ENCODE measurements at places on chromosomes 12 and 14. TPM values are rescaled to one million over a fixed set of nuclear protein-coding genes. Genes with fewer than 3 reads are reported as not detected.
A peak's percentile ranks its signal among the peaks of the same experiment; 100 is the strongest.

DNA sequence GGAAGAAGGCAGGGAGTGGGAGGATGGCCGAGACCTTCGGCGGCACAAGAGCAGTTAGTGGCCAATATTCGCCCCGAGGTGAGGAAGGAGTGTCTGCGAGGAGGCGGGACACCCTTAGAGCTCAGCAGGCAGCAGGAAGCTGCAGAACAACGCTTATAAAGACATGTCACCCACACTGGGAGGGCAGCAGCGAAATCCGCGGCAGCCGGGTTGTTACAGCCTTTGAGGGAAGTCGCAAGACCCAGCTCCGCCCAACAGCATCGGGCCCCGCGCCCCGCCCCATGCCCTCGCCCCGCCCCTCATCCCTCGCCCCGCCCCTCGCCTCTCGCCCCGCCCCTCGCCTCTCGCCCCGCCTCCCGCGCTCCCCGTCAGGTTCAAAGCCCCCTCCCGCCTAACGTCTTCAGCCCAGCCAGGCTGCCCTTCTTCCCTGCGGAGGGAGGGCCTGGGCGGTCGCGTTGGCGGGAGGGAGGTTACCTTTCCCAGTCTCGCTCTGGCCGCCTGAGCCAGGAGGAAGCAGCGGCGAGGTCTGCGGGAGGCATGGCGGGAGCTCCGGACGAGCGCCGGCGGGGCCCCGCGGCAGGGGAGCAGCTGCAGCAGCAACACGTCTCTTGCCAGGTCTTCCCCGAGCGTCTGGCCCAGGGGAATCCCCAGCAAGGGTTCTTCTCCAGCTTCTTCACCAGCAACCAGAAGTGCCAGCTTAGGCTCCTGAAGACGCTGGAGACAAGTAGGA lies at the start of gene ATP23:
TSS of gene ATP23 (plus strand) at position 403 of the 730 bp plus-strand sequence. CDS start at position 538, 135 bp downstream.
- H3K4me1 ChIP-seq, result no peaks in the 10 kb centered on the region
- no peak within 1 kb of the TSS for H3K27ac ChIP-seq
- H3K36me3 ChIP-seq, result no peaks in the 10 kb centered on the region
- peaks cover 17% of the 10 kb centered on the region for H3K27me3 ChIP-seq

GRCh38 chr14:104294983-104295680 lies 156.7 kb downstream of the KIF26A start:
- H3K36me3 ChIP-seq, result no peaks in the 10 kb centered on the region
- peak; percentile 47 for DNase-seq
- no peak overlapping the region for H3K4me3 ChIP-seq
- no peaks in the 10 kb centered on the region for H3K27me3 ChIP-seq

TRHDE gene
- total RNA-seq, result 0.20 TPM

SRRM4 gene
- 0.76 TPM for total RNA-seq

DNA sequence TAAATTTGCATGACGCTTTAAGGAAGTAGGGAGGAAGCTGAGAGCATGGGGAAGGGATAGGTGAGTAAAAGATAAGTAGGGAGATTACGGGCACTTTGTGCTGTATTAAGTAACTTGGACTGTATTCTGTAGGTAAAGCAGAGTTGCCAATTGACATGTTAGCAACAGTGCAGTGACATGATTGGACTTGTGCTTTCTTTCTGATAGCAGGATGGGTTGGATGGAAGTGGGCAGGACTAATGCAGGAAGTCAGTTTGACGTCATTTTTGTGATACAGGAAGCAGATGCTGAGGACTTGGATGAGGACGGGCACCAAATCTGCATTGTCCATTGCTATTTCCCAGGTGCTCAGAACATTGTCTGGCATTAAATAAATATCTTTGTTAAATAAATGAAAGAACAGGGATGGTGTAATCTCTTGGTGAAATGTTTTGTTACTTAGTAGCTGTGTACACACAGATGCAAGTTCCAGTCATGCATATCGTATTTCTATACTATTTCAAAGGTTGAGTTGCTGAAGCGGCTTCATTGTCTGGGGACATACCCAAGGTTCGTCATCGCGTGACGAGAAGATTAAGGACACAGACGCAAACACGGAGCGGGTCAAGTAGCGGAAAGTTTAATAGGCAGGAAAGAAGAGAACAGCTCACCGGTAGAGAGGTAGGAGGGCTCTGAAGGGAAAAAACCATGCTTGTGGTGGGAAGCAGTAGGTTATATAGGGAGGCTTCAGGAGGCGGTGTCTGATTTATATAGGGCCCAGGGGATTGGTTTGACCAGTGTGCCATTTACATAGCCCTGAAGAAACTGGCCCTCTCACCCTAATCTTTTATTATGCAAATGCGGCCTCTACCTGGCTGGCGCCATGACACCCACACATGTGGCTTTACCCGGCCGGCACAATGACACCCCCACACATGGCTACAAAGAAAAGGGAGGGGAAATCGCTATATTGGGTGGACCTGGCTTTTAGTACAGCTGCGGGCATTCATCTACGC lies 30.7 kb downstream of the GUCY2C start:
- H3K36me3 ChIP-seq, result no peaks in the 10 kb centered on the region
- no peaks in the 10 kb centered on the region for H3K27me3 ChIP-seq
- DNase-seq, result peak; percentile 69
- H3K27ac ChIP-seq, result no peak overlapping the region
- H3K4me3 ChIP-seq, result no peak overlapping the region
- no peaks in the 10 kb centered on the region for H3K4me1 ChIP-seq

WNT5B gene
- 5.7 TPM for total RNA-seq

DNA sequence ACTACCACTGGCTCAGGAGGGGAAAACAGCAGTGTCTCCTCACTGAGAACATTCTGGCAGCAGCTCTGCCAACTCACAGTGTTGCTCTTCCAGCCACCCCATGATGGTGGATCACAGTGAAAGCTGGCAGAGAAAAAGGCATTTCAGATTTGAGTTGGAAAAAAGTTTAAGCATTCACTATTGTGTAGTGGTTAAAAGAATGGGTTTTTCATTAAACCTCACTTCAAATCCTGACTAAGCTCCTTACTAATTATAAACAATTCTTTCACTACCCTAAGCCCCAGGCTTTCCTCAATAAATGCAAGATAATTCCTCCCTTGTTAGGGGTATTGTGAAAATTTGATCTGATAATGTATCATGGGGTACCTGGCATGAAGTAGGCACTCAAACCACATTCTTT lies 518.1 kb downstream of the SNAPC1 start:
- H3K27me3 ChIP-seq, result no peaks in the 10 kb centered on the region
- DNase-seq, result no peak
- H3K36me3 ChIP-seq, result no peaks in the 10 kb centered on the region

DNA sequence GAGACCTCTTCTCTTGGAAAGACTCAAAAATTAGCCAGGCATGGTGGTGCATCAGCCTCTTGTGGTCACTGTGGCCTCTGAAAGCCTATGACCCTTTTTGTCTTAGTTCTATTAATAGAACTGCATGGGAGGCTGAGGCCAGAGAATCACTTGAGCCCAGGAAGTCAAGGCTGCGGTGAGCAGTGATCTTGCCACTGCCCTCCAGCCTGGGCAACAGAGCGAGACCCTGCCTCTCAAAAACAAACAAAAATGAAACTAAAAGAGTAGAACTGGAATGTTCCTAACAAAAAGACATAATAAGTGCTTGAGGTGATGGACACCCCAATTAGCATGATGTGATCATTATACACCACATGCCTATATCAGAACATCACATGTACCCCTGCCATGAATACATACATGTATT lies 197.0 kb upstream of the EEA1 start:
- H3K27me3 ChIP-seq, result no peaks in the 10 kb centered on the region
- H3K27ac ChIP-seq, result no peak overlapping the region
- peaks cover 5% of the 10 kb centered on the region for H3K4me1 ChIP-seq
- DNase-seq, result no peak

KRT71 gene
- total RNA-seq, result not detected

DNA sequence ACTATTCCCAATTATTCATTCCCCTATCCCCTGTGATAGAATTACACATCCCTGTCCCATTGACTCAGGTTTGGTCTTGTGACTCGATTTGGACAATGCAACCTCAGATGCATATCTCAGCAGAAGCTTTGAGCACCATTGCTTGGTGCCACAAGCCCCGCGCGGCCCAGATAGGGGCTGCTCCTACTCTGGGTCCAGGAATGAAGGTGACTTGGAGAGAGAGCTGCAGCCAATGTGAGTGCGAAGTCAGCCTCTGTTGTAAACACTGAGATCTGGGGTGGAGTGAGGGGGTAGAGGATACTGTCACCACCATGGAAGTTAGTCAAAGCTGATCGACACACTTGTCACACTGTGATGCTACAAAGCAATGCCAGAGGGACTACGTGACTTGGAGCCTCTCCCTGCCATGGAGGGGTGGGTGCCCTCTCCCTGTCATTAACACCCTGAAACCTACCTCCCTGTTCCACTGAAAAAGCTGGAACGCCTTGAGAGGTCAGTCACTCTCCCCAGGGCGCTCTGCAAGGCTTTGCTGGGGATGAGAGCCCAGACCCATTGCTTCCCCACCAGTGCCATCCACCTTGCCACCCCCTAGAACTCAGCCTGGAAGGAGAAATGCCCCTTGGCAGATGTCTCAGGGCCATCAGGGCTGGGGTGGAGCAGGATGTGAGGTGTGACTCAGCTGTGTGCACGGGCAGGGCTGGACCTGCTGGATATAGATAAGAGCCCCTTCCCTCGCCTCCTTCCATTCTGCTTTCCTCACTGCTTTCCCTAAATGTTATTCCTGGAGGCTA lies 6.6 kb upstream of the PLEK2 start:
- no peaks in the 10 kb centered on the region for H3K36me3 ChIP-seq
- H3K4me3 ChIP-seq, result no peak overlapping the region
- no peak overlapping the region for H3K27ac ChIP-seq
- H3K27me3 ChIP-seq, result no peaks in the 10 kb centered on the region
- DNase-seq, result no peak

SLC6A15 gene
- 4.9 TPM for total RNA-seq

SLC16A7 gene
- 2.2 TPM for total RNA-seq

DNA sequence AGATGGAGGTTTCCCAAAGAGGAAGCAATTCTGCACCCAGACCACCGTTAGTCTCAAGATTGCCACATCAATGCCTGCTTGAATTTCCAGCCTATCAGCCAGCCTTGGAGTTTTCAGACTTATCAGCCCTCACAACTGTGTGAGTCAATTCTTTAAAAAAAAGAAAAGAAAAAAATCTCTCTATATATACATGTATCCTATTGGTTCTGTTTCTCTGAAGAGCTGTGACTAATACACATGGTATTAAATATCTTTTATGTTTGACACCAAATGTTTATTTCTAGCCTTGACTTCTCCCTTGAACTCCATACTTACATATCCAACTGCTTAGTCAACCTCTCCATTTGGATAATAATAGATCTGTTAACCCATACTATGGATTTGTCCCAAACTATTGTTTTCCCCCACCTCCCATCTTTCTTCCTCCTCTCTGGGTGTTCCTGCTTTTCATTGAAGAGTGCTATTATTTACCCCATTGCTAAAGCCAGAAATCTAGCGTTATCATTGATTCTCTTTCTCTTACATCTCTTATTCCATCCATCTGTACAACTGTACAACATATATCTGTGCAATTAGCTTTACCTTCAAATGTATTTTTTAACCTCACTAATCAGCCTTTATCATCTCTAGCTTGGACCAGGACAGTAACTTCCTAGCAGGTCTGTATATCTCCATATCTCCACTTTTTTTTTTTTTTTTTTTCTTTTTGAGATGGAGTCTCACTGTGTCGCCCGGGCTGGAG lies 22.7 kb upstream of the EID3 start:
- no peak for DNase-seq
- no peaks in the 10 kb centered on the region for H3K27me3 ChIP-seq
- no peak overlapping the region for H3K4me3 ChIP-seq
- H3K36me3 ChIP-seq, result no peaks in the 10 kb centered on the region
- H3K4me1 ChIP-seq, result no peaks in the 10 kb centered on the region

TEX52 gene
- not detected for total RNA-seq

GRCh38 chr12:31991146-31991545 lies 31.9 kb downstream of the RESF1 start:
- no peaks in the 10 kb centered on the region for H3K27me3 ChIP-seq
- H3K4me3 ChIP-seq, result no peak overlapping the region
- no peak for DNase-seq
- no peaks in the 10 kb centered on the region for H3K4me1 ChIP-seq
- H3K36me3 ChIP-seq, result peaks cover 91% of the 10 kb centered on the region

DNA sequence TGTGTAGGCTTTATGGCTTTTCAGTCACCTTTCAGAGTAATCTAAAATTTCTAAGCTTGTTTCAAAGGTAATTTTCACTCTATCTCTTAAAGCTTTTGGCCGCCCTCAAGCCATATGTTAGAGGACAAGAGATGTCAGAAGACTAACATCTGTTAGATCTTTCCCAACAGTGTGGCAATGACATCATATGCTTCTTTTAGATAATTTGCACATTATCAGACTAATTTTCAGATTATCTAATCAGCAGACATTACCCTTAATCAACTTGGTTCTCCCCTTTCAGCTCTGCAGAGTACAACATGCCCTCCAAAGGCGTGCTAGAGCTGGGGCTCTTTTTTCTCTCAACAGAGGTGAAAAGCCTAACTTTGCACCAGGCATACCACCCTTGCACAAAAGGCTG lies 207.1 kb downstream of the DPF3 start:
- H3K27ac ChIP-seq, result no peak overlapping the region
- H3K36me3 ChIP-seq, result no peaks in the 10 kb centered on the region
- H3K4me3 ChIP-seq, result no peak overlapping the region

SCNN1A gene
- total RNA-seq, result 87.7 TPM

NPFF gene
- not detected for total RNA-seq

GRCh38 chr14:96098309-96098998 lies 59.3 kb downstream of the C14orf132 start:
- H3K4me1 ChIP-seq, result no peaks in the 10 kb centered on the region
- no peaks in the 10 kb centered on the region for H3K36me3 ChIP-seq
- peak; percentile 91 for DNase-seq
- H3K4me3 ChIP-seq, result no peak overlapping the region

DNA sequence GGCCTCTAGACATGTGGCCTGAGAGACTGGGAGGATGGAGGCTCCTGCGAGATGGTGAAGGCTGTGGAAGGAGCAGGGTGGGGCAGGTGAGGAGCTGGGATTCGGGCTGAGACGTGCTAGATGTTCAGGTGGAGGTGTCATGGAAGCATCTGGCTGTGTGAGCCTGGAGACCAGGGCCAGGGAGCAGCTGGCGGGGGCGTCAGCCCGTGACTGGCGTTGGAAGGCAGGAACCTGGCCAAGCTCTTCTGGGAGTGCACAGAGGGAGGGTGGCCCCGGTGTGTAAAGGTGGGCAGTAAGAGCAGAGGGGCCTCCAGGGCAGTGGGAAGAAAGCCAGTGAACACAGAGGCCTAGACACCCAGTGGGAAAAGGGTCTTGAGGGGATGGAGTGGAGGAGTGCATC lies 55.1 kb upstream of the RD3L start:
- H3K27me3 ChIP-seq, result no peaks in the 10 kb centered on the region
- H3K4me1 ChIP-seq, result no peaks in the 10 kb centered on the region
- no peak for DNase-seq
- no peak overlapping the region for H3K4me3 ChIP-seq
- H3K27ac ChIP-seq, result no peak overlapping the region

FAM186B gene
- 0.26 TPM for total RNA-seq

DNA sequence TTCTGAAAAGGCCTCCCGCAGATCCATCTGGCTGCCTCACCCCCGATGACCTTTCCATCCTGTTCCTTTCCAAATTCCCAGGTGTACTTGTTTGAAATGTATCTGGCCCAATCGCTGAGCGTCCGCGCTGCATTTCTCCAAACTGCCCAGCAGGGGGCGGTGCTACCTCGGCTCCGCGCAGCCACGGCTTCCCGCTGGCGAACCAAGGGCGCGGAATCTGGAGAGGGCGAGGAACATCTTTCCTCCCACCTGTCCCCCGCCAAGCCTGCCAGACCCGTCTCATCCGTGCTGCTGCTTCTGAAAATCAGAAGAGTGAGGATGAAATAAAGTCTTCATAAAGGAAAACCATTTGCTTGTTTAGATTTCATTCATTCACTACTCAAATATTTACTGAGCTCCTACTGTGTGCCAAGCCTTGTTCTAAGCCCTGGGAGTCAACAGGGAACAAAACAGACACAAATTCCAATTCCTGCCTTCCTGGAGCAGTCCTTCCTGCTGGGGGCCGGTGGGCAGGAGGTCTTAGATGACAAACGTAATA lies 16.8 kb upstream of the MYL2 start:
- peaks cover 7% of the 10 kb centered on the region for H3K4me1 ChIP-seq
- H3K27me3 ChIP-seq, result no peaks in the 10 kb centered on the region
- H3K4me3 ChIP-seq, result peak overlapping the region; percentile 81
- no peaks in the 10 kb centered on the region for H3K36me3 ChIP-seq
- H3K27ac ChIP-seq, result no peak overlapping the region

RTL1 gene
- 0.86 TPM for total RNA-seq

Measured in endodermal cell (in vitro differentiated cells).